ENCODE measurements at places on chromosomes 1 and 21.

GRCh38 chr1:168498956-168499687 is 44.7 kb downstream of the XCL2 start:
- no peak for DNase-seq

DNA sequence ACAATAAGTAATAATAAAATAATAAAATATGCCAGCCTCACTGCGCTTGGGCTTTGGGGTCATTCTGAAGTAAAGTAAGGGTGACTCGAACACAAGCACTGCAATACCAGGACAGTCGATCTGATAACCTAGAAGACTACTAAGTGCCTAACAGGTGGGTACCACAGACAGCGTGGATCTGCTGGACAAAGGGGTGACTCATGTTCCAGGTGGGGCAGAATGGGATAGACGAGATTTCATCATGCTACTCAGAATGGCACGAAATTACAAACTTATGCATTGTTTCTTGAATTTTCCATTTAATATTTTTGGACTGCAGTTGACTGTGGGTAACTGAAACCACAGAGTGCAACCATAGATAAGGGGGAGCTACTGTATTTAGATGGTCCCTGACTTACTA is 221.1 kb upstream of the GREM2 start:
- DNase-seq, result no peak

DNA sequence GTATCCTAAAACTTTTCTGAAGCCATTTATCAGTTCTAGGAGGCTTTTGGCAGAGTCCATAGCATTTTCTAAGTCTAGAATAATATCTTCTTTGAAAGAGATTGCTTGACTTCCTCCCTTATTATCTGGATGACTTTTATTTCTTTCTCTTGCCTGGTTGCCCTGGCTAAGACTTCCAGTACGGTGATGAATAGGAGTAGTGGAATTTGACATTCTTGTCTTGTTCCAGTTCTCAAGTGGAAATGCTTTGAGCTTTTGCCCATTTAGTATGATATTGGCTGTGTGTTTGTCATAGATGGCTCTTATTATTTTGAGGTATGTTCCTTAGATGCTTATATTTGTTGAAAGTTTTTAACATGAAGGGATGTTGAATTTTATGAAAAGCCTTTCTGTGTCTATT is 1647.9 kb downstream of the PLA2G4A start:
- DNase-seq, result no peak

GRCh38 chr1:107817935-107818334 is 147.0 kb downstream of the VAV3 start:
- DNase-seq, result no peak

GRCh38 chr1:40625476-40626382 is 39.8 kb downstream of the RIMS3 start:
- no peak for DNase-seq

GRCh38 chr21:34956416-34957316 is 92.4 kb downstream of the RUNX1 start:
- no peak for DNase-seq

DNA sequence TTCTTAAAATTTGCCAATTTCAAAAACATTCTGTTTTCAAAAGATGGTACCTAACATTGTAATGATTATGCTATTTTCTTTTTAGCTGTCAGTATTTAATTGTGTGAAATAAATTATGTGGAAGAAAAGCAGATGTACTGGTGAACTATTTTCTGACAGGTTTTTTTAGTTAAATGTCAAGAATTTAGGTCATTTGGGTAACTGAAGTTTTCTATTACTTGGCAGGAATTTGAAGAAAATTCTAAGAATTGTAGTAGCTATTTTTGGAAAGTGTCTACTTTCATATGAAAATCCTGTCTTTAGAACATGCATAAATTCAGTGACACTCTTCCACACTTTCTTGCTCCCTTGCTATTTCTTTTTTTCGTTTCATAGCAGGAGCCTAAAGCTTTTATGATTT is 28.5 kb upstream of the PTPRC start:
- no peak for DNase-seq

DNA sequence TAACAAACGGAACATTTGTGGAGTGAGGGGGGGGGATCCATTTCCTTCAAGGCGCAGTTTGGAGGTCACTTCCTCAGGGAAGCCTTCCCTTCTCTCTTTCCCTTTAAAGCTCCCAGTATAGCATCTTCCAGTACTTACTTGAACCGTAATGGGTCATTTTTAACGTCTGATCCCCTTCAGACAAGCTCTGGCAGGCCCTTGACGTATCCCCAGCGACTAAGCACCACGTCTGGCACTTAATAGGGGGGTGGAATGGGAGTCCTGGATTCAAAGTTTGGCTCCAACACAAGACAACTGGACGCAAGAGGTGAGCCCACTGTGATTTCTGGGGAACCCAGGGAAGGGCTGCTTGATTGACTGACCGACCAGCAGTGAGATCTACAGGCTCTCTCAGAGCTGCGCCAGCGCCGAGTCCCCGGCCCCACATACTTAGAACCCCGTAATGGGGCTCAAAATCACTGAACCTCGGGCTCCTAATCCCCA is 441 bp downstream of the YARS1 start:
- peak; percentile 35 for DNase-seq

DNA sequence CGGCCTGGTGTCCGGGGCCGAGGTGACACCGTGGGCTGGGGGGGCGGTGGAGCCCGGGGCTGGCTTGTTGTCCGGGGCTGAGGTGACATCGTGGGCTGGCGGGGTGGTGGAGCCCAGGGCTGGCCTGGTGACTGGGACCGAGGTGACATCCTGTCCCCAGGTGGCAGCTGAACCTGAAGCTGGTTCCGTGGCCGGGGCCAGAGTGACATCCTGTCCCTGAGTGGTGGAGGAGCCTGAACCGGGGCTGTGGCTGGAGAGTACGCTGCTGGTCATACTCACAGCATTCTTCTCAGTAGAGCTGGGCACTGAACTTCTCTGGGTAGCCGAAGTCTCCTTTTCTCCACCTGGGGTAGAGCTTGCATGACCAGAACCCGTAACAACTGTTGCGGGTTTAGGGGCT is 15.8 kb downstream of the THBS3 start:
- DNase-seq, result no peak

GRCh38 chr1:29563571-29563970 is 327.2 kb downstream of the PTPRU start:
- no peak for DNase-seq

- no peak for DNase-seq
Observed at GRCh38 chr1:46580140-46580903, 23.7 kb downstream of the MKNK1 start.

GRCh38 chr1:12772520-12772919 is 1.0 kb upstream of the PRAMEF12 start:
- no peak for DNase-seq

DNA sequence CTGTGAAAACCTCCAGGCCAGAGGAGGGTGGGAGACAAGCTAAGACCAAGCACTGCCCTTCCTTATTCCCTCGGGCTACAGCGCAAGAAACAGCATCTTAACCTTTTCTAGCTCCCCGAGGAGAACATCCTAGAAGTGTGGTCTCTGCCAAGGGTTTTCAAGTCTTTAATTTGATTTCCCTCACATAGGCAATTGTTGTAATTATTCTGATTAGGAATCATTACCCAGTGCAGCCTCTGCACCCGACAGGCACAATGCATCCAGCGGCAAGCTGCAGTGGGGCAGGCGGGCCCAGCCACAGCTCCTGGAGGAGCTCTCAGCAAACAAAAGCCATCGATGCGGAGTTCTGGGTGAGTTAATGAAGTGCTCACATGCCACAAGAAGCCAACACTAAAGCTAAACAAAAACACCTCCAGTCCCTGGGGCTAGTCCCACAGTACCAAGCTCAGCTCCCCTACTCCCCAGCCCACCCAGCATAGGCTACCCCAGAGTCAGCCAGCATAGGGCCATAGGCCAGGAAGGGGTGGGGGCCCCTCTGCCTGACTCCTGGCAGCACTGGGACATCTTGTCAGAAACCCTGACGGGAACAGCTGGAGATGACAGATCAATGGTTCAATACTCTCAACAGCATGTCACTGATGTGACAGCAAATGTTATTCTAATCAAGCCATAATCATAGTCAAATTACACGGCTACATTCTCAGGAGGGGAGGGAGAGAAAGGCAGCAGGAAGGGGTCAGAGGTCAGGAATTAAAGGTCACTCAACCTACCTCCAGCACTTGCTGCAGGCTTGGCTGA is 42.5 kb downstream of the ERI3 start:
- DNase-seq, result no peak

DNA sequence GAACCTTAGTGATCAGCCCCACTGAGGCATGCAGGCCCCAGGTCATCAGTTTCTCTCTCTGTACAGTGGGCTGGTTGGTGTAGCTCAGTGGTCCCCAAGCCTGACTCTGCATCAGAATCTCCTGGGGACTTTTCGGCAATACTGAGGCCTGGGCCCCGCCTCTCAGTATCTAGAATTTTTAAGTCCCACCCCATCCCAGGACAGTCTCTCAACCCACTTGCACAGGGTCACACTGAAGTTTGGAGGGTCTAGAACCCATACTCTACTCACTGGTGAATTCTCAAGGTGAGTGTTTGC is 216.4 kb downstream of the MATN1 start:
- DNase-seq, result no peak

- DNase-seq, result no peak
Observed at GRCh38 chr1:154957091-154957657, 1.3 kb upstream of the PBXIP1 start.

DNA sequence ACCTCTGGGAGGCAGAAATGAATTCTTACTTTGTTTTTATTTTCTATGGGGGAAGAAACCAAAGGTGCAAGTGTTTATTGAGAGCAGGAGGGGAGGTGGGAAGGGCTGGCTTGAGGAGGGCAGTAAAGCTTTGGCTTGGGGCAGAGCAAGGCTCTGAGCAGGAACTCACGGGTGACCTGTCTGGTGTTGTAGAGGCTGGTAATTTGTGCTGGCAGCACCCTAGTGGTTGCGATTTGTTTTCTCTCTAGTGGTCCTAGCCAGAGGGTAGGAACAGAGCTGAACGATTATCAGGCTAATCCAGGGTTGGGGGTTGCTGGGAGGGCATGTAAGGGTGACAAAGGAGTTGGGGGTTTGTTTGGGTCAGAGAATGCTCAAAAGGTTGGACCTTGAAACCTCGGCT is 16.6 kb downstream of the TMCC2 start:
- no peak for DNase-seq

GRCh38 chr1:174166530-174167264 is 7.4 kb downstream of the RABGAP1L start:
- no peak for DNase-seq

GRCh38 chr1:201888282-201889089 is at the start of gene SHISA4:
SHISA4 (plus strand) TSS chr1:201888898; CDS start chr1:201888995, 97 bp downstream.
- no peak for DNase-seq

- DNase-seq, result no peak
Observed at GRCh38 chr1:21229246-21230000, 52.7 kb upstream of the EIF4G3 start.

GRCh38 chr1:86616871-86617270 is 70.0 kb downstream of the CLCA4 start:
- no peak for DNase-seq

GRCh38 chr1:117210386-117210785 is 341 bp downstream of the VTCN1 start:
- no peak for DNase-seq

DNA sequence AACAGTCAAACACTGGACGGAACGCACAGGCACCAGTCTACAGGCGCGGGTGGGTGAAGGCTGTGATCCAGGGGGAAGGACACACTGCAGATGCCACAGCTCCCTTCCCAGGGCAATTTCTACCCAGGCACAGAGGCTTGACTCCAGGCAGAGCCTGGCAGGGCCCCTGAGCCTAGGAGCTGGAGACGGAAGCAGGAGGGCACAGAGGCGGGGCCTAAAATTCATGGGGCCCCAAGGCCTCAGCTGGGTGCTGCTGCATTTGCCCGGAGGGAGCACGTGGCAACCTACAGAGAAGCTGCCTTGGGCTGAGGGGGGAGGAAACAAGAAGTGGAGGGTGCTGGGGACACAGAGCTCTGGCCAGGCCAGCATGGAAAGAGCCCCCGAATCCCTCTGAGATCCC is 41.2 kb downstream of the UBE2G2 start:
- DNase-seq, result no peak

DNA sequence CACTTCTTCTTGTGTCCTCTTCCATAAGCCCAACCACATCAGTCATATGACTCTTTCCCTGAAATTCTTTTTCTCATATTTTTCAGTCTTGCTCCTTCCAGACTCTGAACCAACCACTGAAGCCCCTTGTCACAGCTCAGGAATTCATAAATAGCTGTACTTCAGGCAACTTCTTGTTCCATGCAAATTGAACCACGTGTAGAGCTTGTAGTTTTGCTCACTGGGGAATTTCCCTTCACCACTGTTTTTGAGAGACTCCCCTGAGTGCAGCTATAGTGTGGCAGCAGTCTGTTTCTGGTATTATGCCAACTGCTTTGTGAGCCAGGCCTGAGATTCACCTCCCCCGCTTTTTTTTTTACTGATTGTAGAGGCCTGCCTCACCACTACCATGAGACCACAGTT is 150.3 kb upstream of the SPAG17 start:
- peak; percentile 18 for DNase-seq

- no peak for DNase-seq
Observed at GRCh38 chr1:182768963-182769362, 20.6 kb upstream of the NPL start.

GRCh38 chr1:91455896-91456295 is 44.8 kb upstream of the CDC7 start:
- DNase-seq, result no peak

DNA sequence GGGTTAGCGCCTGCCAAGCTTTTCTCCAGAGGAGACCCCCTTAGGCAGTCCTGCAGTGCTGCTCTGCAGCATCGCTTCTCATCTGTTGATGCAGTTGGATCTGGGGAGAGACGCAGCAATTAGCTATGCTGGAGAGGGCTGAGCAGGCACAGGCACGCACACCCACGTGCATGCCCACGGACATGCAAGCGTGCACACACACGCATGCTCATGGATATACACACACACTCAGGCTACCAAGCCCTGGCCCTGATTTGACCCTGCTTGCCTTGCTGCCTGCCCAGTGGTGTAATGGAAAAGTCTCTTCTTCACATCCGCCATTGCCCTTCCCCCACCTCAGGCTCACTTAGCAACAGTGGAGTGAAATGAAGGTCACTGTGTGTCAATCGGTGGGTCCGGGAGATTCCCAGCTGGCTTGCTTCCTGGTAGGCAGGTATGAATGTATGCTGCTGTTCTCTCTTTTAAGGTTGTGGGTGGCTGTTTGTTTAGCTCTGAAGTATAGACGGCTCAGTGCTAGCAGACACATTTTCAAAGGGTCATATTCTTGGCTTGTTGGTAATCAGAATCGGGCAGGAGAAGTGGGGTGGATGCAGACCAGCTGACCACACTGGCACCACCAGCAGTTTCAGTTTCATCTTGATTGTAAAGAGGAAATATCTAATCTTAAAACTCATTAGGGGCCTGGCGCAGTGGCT is 9.5 kb downstream of the ATP1B1 start:
- DNase-seq, result no peak
